ENCODE measurements at places on chromosomes 12 and 14.

- no peak for DNase-seq
These were observed 273.8 kb upstream of the SFSWAP start for GRCh38 chr12:131436922-131437705.

DNA sequence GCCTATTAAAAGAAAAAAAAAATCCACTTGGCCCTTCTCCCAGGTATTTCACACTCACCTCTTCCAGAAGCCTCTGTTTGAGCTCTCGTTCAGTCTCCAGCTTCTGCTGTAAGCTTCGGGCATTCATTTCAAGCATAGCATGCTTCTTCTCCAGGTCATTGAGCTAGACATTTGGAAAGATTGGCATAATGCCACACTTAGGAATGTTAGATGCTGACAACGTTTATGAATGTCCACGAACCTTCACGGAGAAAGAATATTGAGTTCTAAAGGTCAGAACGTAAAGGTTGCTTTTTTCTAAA lies 60.5 kb downstream of the PRKAB1 start:
- DNase-seq: no peak

DNA sequence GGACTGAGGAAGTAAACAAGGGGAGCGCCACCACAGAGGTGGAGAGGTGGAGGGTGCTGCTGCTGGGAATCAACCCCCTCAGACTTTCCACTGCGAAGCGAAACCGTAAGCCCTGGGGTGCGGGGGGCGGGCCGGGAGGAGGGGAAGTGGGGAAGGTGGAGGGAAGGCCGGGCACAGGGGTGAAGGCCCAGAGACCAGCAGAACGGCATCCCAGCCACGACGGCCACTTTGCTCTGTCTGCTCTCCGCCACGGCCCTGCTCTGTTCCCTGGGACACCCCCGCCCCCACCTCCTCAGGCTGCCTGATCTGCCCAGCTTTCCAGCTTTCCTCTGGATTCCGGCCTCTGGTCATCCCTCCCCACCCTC lies at the start of gene LAG3:
TSS of gene LAG3 (plus strand) at position 190 of the 365 bp plus-strand sequence. CDS start 333 bp downstream, outside the sequence.
- DNase-seq: no peak

- no peak for DNase-seq
These were observed 806 bp downstream of the LTBR start for GRCh38 chr12:6384499-6385436.

GRCh38 chr14:106308839-106309389 lies 782.5 kb downstream of the TMEM121 start:
- DNase-seq: no peak

GRCh38 chr14:103495854-103496253 lies 26.8 kb downstream of the CKB start:
- no peak for DNase-seq

DNA sequence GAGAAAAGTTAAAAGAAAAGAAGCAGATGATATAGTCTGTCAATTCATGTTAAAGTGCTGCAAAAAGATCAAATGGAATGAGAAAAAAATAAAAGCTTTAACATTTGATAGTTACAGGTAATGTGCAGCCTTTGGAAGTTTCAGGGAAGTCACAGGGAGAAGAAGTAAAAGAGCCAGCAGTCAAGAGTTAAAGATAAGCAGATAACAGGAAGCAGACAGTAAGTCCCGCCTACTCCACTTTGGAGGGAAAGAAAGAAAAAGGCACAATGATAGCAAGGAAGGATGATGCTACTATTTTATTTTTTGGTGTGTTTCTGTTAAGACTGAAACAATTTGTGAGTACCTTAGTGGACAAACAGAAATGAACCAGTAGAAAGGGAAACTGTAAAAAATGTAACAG lies 111.1 kb upstream of the KRR1 start:
- DNase-seq: no peak

DNA sequence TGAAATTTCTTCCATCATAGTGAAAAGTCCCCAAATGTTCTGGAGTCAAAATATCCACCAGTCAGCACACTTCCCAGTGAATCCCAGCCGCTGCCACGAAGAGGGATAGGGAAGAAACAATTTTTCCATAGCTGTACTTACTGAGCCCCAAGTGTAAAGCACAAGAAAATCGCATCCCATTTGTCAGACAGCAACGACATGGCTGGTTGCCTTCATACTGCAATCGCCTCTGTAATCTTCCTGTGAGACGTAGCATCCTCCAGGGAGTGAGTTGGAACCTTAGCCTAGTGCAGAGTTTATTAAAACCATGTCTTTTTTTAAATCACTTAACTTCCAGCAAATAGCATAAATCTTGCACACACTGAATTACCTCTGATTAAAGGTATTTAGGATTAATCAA lies 56.8 kb downstream of the GNG2 start:
- DNase-seq: no peak

Data from GM04503 (cell line).